ENCODE measurements at places on chromosomes 6 and 20.

GRCh38 chr20:41335591-41335990, 5.0 kb upstream of the LPIN3 start:
- DNase-seq = no peak

DNA sequence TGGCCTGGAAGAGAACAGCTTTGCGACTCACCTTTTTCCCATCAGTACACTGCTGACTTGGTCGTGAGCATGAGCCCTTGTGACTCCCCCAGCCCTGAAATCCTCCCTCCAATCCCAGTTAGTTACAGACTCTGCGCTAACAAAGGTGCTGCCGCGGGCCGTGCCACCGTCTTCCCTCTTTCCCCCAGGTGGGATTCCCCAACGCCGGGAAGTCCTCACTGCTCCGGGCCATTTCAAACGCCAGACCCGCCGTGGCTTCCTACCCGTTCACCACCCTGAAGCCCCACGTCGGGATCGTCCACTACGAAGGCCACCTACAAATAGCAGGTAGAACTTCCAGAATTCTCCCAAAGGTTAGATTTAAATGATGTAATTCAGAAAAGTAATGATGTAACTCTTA, 16.1 kb downstream of the MTG2 start:
- DNase-seq = no peak

DNA sequence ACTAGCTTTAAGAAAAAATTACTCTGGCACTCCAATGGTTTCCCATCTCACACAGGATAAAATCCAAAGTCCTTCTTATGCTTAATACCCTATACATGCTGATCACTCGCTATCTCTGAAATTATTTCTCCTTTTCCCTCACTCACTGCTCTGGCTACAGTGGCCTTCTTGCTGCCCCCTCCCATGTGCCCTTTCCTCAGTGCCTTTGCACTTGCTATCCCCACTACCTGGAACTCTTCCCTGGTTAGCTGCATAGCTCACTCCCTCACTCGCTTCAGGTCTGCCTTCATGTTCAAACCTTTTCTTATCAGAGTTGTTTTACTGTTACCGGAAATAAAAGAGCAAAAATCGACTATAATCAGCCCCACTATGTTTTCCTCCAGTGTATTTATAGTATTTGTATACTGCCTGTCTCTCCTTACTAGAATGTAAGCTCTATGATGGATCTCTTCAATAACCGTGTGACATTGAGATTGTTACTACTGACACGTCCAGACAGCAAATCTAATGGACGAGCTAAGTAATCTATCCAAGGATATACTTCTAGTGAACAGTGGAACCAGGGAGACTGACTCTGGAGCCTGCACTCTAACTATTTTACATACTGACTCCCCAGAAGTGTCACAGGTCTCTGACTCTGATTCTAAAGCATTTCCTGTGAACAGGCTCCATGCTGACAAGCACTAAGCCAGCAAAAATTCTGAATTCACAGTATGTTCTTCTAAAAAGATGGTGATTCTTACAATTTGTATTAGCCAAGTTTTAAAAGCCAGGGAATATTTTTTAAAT, 25.1 kb downstream of the FKBP5 start:
- no peak for DNase-seq

- no peak for DNase-seq
Measured at GRCh38 chr20:47113362-47114109, 218.9 kb downstream of the EYA2 start.

DNA sequence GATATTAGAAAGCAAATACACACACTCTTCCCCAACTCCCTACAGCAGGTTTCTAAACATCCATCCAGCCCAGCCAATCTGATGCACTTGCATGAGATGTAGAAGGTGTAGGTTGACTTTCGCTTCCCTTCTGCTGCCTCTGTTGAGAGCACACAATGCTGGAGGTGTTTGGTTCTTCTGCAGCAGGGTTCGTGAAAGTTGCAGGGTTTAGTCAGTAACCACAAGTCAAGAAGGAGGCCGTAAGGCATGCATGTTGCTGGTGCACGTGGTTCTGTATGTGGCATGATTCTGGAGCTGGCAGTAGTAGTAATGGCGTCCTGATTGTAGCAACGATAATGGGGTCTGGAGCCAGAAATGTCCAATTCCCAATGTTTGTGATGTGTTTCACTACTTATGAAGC, 53.0 kb downstream of the DEK start:
- no peak for DNase-seq

GRCh38 chr6:159654483-159655098, 38.5 kb downstream of the SOD2 start:
- peak; percentile 26 for DNase-seq

DNA sequence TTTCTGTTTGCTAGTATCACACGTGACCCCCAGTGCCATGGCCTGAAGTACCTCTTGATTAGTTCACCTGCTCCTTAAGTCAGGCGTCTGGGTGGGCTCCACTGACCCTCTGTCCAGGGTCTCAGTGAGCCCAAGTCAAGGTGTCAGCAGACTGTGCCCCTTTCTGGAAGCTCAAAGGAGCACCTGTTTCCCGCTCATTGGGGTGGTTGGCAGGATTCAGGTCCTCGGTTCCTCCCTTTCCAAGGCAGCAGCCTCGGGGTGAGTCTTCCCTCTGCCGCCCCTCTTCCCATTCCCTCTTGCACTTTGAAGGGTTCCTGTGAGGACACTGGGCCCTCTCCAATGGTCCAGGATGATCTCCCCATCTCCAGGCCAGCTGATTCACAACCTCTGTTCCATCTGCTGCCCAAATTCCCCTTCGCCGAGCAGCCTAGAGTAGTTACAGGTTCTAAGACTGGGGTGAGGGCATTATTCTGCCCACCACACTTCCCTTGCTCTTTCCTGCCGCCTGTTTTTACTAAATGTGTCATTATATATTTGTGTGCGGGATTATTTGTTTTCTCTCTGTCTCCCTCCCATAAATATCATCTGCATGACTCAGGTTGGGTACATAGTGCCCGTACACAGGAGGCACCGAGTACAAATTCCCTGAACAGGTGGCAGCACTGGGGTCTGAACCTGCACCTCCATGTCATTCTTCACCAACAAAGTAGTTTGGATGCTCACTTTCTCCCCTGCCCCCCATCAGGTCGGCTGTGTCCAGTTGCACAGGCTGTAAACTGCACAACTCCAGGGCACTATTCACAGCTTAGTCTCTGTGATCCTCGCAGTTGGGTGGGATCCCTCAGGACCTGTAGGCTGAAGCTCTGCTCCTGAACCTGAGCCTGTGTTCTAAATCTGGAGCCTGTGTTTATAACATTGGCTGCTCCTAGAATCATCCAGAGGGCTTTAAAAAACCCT, 58.5 kb downstream of the RBM38 start:
- no peak for DNase-seq

- peak; percentile 64 for DNase-seq
Measured at GRCh38 chr20:48194583-48194982, 409.3 kb upstream of the SULF2 start.

DNA sequence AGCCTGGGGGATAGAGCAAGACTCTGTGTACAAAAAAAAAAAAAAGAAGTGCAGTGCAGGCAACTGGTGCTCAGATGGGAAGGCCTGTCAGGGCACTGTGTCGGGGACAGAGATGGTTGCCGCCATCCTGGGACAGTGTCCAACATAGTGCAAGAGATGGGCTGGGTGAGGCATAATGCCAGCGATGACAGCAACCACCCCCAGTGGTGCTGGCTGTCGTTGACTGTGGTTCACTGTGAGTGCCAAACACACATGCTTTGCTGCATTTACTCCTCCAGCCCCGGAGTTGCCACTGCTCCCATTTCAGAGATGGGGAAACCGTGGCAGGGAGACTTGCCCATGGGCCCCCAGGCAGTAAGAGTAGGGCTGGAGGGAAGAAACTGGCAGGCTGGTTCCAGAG, 5.2 kb upstream of the C20orf203 start:
- no peak for DNase-seq

DNA sequence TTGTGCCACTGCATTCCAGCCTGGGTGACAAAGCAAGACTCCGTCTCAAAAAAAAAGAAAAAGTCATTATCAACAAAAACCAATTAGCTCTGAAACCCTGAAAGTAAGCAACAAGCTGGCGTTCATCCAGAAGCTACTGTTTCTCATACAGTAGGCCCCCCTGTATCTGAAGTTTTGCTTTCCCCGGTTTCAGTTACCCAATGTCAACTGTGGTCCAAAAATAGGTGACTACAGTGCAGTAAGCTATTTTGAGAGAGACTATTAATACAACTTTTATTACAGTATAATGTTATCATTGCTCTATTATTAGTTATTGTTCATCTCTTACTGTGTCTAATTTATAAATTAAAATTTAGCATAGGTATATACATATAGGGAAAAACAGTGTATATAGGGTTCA, 135.1 kb downstream of the KIF16B start:
- DNase-seq = no peak

GRCh38 chr6:7163661-7164071, 55.9 kb downstream of the RREB1 start:
- DNase-seq = no peak

- no peak for DNase-seq
Measured at GRCh38 chr6:104704191-104704590, 155.5 kb downstream of the HACE1 start.

- no peak for DNase-seq
Measured at GRCh38 chr6:95119927-95120326, 457.4 kb upstream of the MANEA start.

DNA sequence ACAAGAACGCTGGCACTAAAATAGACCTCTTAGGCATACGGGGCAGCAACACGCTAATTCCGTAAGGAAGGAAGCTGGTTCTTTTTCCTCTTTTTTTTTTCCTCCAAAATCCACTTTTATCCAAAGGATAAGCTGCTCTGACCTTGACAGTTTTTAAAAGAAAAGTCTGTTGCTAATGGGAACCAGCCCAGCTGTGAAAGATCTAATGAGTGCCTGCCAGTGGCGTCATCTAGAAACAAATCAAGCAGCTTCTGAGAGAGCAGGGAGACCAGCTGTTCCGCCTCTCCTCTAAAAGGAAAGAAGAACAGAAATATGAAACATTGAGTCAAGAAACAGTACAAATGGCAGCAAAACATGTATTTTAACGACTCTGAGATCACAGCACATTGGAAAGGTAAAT, 78.6 kb downstream of the FAXC start:
- DNase-seq = no peak

GRCh38 chr20:50446351-50447101, 63.7 kb upstream of the PTPN1 start:
- no peak for DNase-seq

DNA sequence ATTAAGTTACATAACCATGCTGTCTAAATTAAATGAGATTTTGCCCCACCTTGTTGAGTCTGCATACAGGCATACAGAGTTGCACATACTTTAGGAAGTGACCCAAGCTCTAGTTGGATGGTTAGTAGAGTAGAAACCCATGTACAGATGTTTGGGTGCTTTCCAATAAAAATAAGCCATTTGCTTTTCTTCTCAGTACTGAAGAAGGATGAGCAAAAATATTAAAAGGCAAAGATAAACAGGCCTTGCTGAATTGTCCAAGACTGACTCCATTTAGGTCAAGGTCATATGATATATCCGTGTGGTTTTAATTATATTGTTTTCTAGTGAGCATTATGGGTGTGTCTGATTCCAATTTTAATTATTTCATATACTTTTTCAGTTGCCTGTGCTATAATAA, 589.4 kb downstream of the RFPL4B start:
- DNase-seq = no peak

DNA sequence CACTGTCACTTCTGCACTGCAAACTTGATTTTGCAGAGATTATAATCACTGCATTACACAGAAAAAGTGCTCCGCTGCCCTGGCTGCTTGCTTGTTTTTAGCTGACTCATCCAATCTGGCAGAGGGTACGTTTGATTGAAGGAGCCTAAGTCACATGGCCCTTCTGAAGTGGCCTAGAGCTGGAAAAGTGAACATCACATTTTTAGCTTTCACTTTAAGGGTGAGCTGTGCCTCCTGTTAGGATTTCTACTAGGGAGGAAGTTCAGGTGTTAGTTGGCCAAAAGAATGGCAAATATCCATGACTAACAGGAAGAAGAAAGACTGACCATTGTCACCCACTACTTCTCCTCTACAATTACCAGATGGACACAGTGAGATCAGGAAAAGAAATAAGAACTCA, 889.1 kb upstream of the MAP3K7 start:
- no peak for DNase-seq

GRCh38 chr6:142874676-142875075, 70.3 kb downstream of the HIVEP2 start:
- DNase-seq = no peak

DNA sequence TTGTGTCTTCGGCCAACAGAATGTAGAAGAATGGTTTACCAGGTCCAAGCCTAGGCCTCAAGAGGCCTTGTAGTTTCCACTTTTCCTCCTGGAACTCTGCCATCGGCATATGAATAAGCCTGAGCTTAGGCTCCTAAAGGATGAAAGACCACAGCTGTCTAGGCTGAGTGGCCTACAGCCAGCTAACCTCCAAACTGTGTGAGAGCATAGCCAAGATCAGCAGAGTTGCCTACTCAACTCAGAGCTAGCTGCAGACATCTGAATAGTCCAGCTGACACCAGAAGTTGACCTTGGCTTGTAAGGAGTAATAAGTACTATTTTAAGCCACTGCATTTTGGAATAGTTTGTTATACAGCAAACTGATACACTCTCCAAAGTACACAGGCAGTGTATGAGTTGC, 52.6 kb upstream of the SMIM29 start:
- no peak for DNase-seq

DNA sequence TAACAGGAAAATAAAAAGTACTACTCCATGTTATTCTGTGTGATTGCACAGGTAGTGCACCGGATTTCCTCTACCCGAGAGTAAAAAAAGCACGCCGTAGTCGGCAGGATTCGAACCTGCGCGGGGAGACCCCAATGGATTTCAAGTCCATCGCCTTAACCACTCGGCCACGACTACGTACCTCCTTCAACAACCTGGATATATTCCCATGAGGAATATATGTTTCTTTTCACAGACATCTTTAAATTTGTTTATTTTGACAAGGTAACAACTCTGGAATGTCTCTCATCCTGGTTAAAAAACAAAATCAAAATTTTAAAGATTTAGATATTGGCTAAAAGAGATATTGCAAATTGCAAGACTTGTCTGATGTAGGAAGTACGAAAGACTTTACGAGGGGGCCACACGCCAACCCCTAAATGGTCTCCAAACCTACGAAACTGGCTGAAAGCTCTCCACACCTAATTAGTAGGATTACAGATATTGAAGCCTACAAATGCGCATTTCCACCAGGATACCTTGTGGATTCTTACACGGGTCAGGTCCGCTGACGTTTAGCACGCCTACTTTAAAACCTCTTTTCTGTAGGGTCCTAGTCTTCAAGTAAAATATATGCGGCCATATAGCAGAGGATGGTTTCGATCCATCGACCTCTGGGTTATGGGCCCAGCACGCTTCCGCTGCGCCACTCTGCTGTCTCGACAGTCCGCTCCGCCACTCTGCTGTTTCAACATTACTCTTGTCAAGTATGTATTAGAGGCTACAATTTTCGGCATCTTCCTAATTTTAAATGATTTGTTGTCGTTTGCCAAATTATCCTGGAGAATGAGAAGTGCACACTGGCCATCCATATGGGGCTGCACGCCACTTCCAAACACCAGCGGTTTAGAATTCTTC, 52.2 kb upstream of the BTN3A2 start:
- DNase-seq = peak; percentile 33
